ENCODE measurements at places on chromosomes 5 and 9.

DNA sequence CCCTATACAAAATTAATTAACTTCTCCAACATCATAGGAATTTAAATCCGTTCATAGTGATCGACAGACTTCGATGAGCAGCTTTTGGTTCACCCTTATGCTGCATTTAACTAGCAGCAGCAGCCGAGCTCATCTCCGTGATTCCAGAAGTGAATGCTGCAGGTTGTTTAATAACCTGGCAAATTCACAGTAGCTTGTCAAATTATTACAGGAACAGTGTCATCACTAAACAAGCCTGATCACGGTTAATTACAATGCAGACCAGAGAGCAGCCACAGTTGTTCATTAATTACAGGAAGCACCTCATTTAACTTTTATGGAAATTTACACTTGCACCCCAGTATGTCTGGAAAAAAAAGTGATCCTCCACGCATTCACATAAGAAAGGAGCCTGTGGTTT lies 188.2 kb downstream of the BNC2 start:
- DNase-seq, result no peak

DNA sequence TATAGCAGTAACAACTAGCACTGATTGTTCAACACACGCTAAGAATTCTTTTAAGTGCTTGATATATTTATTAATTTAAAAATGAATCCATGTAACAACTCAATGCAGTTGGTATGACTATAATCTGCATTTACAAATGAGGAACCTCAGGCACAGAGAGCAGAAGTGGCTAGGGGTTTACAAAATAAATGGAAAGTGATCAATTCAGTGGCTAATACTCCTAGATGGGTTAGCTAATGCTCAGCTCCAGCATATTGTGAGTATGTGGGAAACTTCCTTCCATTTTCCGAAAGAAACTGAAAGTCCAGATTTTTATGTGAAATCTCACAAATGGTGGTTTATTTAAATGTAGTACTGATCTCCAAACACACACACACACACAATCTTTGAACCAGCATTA lies 128.0 kb downstream of the RFX3 start:
- no peak for DNase-seq

- DNase-seq, result no peak
Observed at GRCh38 chr9:137969008-137969407, 91.4 kb downstream of the CACNA1B start.

- DNase-seq, result no peak
Observed at GRCh38 chr9:98373609-98374008, 118.2 kb upstream of the TBC1D2 start.

Measured in CD4-positive, alpha-beta T cell treated with Interleukin-6 at 100 ng/mL for 8 hours (primary cell).